NCI-H1417 treated with DMSO at 0.1 percent for 48 hours (cell line): ENCODE measurements at places on chromosomes 2 and 18.

DNA sequence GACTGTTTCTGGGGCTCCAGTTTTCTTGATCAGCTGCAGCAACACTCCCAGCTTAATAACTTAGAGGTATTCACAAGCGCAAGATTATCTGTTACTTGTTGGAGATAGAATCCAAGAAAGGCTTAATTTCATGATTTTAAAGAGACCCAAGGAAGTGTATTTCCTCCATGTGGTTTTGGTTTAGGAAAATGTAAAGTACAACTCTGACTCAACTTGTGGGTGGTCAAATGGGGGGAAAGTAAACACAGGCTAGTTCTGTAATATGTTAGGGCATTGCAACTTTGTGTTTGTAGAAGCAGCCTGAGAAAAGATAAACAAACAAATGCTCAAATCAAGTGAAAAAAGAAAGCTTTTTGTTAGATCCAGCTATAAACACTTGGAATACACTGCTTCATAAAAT, 90.1 kb upstream of the COL3A1 start:
- DNase-seq = no peak

- no peak for DNase-seq
These were observed 160.1 kb upstream of the LRP1B start for GRCh38 chr2:142290931-142291330.

DNA sequence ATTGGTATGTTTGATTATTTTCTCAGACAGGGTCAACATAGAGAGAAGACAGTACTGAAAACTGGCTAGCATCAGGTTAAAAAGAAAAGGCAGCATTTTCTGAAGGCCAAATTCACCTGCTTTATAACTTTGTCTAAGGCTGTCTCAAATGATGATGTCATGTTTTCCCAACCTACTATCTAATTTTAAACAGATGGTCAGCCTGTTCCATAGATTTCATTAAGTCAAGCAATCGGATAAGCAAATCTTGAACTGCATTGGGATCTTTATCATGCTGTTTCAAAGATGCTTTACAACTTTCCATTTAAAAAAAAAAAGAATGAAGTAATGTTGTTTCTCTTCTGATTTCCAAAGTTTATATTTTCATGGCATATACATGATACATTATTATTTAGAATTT, 56.3 kb upstream of the SPOPL start:
- no peak for DNase-seq

DNA sequence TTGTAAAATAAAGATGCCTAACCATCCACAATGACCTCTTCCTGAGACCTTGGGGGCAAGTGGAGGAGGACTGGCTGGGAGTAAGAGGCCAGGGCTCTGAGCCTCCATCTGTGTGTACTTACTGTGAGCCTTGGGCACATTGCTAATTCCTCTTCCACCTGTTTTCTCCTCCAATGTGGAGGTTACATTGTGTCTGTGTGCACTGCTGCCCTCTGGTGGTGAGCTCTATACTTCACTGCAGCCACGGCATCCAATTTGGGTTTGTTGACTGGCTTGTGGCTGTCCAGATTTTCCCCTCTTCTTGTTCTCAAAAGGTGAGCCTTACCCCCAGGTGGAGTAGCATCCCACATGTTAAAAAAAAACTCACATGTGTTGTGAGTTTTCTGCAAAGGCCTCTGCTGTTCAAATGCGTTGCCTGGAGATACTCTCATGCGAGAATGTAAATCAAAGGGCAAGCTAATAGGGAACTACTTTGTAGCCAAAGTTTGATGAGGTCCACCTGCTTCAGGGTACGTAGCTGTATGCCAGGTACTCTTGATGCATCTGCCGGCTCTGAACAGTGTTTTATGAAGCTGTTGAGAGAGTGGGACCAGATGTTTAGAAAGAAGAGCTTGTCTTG, 80.8 kb downstream of the APOB start:
- peak; percentile 14 for DNase-seq

DNA sequence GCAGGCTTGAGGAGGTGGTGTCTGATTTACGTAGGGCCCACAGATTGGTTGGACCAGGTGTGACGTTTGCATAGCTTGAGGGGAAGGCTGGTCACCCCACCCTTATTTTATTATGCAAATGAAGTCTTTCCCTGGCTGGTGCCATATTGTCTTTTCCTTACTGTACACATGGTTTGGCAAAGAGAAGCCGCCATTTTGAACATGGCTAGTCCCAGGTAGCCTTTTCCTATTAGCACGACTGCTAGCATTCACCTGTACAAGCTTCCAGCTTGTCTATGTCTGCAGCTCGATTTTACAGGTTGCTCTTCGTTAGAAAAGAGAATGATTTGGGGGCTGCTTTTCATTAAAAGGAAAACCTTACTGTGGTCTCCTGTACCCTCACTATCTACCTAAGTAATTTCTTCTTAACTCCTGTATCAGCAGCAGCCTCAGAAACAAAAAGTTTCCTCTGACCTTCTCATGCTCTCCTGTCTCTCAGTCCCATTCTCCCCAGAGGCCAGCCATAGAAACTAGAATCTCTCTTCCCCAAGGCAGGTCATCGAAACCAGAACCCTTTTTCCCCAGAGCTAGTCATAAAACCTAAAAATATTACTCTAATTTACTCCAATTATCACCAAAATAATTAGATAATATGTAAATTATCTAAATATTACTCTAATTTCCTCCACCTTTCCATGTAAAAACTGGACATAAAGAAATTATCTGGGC, 151.8 kb downstream of the B3GNT2 start:
- no peak for DNase-seq

GRCh38 chr2:128170776-128171175, 79.8 kb downstream of the UGGT1 start:
- DNase-seq = no peak

DNA sequence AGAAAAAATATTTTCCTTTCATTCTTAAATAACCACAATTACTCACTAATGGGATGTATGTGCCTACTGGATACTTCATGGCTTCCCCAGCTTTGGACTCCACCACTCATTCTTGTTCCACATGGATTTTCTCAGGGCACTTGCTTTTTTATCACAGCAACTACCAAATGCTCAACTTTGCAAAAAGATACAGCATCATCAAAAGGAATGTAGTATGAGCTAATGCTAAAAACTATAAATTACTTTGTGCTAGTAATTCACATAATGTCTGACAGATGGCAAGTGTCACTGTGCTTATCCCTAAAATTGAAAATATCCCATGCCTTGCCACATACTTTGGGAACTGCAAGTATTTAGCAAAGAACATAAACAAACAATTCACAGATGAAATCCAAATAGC, 130.4 kb upstream of the ZFP36L2 start:
- no peak for DNase-seq

- DNase-seq = no peak
These were observed 45.8 kb downstream of the CYBRD1 start for GRCh38 chr2:171568089-171568488.

- no peak for DNase-seq
These were observed 99.0 kb upstream of the KLHL14 start for GRCh38 chr18:32871786-32872185.

- DNase-seq = peak; percentile 59
These were observed 32.4 kb upstream of the VIT start for GRCh38 chr2:36663851-36664695.

DNA sequence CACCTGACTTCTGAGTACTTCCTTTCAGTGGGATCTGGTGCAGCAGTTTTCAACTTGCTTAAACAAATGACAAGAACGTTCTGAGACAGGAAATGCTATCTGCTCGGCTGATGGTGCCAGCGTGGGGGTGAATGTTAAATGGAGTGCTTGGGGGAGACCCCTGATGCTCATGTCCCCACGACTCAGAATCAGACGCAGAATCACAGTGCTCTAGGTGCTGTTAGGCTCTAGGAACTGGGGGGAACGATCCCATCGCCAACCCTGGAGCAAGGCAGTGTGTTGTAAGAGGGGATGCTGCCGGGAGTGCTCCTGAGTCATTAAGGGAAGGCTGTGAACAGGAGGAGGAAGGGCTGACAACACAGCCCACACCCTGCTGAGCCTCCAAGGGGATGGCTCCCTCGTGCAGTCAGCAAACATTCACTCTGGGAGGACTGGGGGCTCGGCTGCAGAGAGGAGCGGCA, 34.1 kb upstream of the KCNF1 start:
- DNase-seq = no peak

DNA sequence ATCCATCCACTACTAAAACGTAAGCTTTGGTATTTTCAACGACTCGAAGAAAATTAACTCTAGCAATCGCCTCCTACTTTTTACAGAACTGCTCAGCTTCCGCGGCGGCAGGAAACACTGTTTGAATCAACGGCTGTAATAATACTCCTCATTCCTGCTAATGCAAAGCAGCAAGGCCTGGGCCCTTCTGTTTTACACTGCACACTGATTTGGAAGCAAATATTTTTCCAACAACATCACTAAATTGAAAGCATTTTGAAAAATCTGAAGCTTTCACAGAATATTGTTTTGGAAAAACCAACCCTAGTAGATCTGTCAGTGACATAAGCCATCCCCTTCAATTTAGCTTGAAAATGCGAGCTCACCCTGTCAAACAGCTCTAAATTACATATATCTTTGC, 261.2 kb downstream of the TXNL1 start:
- no peak for DNase-seq

DNA sequence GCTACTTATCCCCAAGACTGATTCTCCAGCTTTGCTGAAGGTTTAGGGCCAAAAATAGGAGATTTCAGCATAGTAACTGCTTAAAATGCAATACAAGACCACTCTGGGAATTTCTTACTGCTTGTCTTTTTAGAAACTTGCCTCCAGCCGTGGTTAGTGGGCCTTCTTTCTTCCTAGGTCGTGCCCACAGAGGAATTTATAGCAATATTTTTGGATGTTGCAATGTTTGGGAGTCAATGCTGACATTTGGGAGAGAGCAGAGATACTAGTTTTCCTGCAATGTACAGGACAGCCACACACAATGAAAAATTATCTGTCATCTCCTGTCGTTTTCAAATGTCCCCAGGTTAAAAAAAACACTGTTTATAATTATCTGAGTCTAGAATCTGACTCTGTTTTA, 25.6 kb upstream of the CERS6 start:
- no peak for DNase-seq

DNA sequence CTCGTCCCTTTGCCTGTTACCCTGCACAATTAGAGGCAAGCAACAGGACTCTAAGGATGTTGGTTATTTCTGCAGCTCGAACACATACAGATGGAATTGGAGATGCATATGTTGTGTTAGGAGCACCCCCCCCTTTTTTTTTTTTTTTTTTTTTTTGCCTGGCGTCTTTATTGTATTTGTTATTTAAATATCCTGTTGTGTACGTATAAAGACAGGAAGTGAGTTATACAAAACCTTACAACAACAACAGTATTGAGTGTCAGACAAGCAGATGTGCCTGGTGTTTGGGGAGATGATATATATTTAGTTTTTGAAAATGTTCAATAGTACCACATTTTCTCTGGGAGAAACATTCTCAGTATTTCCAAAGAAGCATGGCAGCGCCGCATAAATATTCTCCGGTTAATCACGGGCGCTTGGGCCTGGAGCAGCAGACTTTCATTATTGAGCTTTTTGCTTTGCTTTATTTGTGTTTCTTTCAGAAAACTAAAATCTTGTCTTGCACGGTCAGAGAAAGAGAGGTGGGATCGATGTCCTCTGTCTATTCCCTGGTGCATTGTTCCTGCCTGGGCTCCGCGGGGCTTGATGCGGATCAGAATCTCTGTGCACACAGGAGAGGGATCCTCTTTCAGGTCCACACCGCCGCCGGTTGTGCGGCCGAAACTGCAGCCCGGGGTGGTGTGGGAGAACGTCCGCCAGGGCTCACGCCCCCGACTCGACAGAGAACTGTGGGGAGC, 23.2 kb upstream of the ZNF516 start:
- DNase-seq = no peak

- no peak for DNase-seq
These were observed 30.1 kb upstream of the SERPINE2 start for GRCh38 chr2:224069172-224069571.

- DNase-seq = no peak
These were observed 191.2 kb upstream of the NABP1 start for GRCh38 chr2:191486584-191487320.

- no peak for DNase-seq
These were observed 27.4 kb upstream of the IL1RL1 start for GRCh38 chr2:102283996-102284395.

DNA sequence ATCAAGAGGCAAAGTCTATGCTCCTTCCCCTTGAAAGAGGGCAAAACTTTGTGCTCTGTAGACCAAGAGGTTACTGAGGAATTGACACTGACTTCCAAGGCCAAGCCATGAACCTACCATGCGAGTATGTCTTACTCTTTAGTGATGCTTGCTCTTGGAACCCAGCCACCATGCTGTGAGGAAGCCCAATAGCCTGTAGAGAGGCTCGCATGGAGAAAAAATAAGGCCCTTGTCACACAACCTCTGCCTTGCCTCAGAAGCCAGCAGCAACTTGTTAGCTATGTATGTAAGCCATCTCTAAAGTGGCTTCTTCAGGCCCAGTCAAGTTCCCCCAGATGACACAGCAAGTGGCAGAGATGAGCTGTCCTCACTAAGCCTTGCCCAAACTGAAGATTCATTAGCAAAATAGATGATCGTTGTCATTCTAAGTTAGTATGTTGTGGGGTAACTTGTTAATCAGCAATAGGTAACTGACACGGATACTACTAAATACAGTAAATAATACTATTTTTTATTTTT, 66.1 kb upstream of the RGPD5 start:
- DNase-seq = no peak

GRCh38 chr2:128187032-128187654, 96.1 kb downstream of the UGGT1 start:
- DNase-seq = no peak

GRCh38 chr2:113784823-113785744, 28.6 kb upstream of the SLC35F5 start:
- DNase-seq = no peak

DNA sequence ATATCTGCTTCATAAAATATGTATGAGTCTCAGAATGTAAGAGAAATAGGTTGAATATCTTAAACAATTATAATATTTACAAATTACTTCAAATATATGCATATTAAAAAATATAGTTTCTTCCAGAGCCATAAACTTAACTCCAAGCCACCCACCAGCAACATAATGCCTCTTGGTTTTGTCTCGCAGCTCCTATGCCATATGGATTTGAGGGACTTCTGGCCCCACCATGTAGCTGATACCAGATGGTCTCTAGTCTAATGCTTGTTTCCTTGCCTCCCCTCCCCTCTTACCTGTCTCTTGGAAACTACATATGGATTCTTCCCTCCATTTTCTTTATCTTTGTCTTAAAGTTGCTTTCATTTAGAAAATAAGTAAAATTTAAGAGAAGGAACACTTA, 114.3 kb downstream of the GCA start:
- no peak for DNase-seq

DNA sequence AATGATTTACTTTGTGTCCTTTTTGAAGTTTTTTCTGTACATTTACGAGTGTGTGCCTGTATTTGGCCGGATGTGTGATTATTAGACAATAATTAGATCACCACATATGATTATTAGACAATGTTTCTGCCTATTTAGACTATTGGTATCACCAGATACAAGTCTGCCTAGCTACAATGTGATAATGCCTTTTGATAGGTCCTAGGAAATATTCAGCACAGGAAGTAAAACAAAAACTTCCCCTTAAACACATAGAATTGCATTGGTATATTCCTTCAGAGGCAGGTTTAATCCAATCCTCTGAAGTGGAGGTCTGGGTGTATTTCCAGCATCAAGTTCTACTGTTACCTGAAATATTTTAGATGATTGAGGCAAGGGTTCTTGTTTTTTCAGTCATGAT, 275.1 kb downstream of the TGIF1 start:
- no peak for DNase-seq
